Chondrocyte (in vitro differentiated cells): ENCODE measurements at places on chromosomes 6 and 20. TPM values are rescaled to one million over a fixed set of nuclear protein-coding genes. Genes with fewer than 3 reads are reported as not detected.

- no peak overlapping the region for H3K27ac ChIP-seq
- H3K4me3 ChIP-seq: no peak overlapping the region
- peaks cover 11% of the 10 kb centered on the region for H3K36me3 ChIP-seq
- no peak for DNase-seq
- peaks cover 3% of the 10 kb centered on the region for H3K4me1 ChIP-seq
- H3K27me3 ChIP-seq: no peaks in the 10 kb centered on the region
These were observed 149.5 kb upstream of the SLC22A16 start for GRCh38 chr6:110625883-110626282.

The TREML2 gene
- total RNA-seq: not detected in 3 replicates

The CTNNBL1 gene
- 36.0 to 45.1 TPM (median 38.4 TPM) in 3 replicates for total RNA-seq

The PLCB4 gene
- total RNA-seq: 13.3 to 26.1 TPM (median 13.3 TPM) in 3 replicates

GRCh38 chr6:133959667-133960368, 6.8 kb downstream of the TBPL1 start:
- no peaks in the 10 kb centered on the region for H3K27me3 ChIP-seq
- peaks cover 46% of the 10 kb centered on the region for H3K4me1 ChIP-seq
- no peak overlapping the region for H3K4me3 ChIP-seq
- no peak for DNase-seq
- H3K27ac ChIP-seq: no peak overlapping the region

DNA sequence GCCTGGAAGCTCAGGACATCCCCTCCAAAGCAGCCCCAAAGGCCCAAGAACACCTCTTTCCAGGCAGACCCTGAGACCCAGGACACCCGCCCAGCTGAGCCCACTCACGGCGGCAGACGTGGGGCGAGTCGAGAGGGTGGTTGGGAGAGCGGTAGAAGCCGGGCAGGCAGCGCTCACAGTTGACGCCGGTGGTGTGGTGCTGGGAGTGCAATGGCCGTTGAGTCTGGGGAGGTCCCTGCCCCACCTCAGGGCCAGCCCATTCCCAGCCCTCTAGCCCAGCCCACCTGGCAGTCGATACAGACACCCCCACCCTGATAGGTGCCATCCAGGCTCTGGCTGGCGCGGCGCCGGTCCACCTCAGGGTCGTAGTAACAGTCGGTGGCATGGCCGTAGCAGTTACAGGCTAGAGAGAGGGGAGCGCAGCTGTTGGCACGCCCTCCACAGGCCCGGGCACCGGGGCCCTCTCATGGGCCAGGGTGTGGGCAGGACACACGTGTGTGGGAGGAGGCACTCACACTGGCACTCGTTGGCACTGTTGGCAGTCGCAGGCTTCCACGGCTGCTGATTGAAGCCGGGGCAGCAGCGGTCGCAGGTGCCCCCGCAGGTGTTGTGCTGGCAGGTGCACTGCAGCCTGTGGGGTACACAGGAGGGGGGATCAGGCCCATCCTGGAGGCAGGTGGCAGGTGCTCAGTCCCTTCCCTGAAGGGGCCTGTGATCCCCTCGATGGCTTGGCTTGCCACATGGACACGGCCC, 20.5 kb downstream of the LAMA5 start:
- H3K4me3 ChIP-seq: no peak overlapping the region
- H3K36me3 ChIP-seq: peaks cover 29% of the 10 kb centered on the region
- DNase-seq: no peak
- peaks cover 10% of the 10 kb centered on the region for H3K4me1 ChIP-seq
- no peaks in the 10 kb centered on the region for H3K27me3 ChIP-seq
